ENCODE measurements at places on chromosomes 2 and 18. TPM values are rescaled to one million over a fixed set of nuclear protein-coding genes. Genes with fewer than 3 reads are reported as not detected.

POU3F3 gene
- total RNA-seq = not detected

SCYGR4 gene
- total RNA-seq = not detected

COQ10B gene
- 28.1 TPM for total RNA-seq

DSG4 gene
- total RNA-seq = not detected

FAM237A gene
- total RNA-seq = not detected

GREB1 gene
- total RNA-seq = 0.23 TPM

CD8A gene
- total RNA-seq = not detected

PROC gene
- total RNA-seq = not detected

HOXD10 gene
- total RNA-seq = not detected

UCN gene
- 0.35 TPM for total RNA-seq

CKAP2L gene
- total RNA-seq = 0.23 TPM

NAT8 gene
- not detected for total RNA-seq

ANKRD62 gene
- not detected for total RNA-seq

TCF4 gene
- total RNA-seq = 32.9 TPM

ST8SIA5 gene
- 0.09 TPM for total RNA-seq

HMSD gene
- not detected for total RNA-seq

LRRTM4 gene
- total RNA-seq = not detected

RNMT gene
- total RNA-seq = 13.5 TPM

G6PC2 gene
- not detected for total RNA-seq

METAP1D gene
- 2.3 TPM for total RNA-seq

GPR45 gene
- total RNA-seq = not detected

LCT gene
- not detected for total RNA-seq

CHST9 gene
- not detected for total RNA-seq

OXER1 gene
- total RNA-seq = not detected

CDK5R2 gene
- not detected for total RNA-seq

VWC2L gene
- total RNA-seq = not detected

FAP gene
- 62.3 TPM for total RNA-seq

ICA1L gene
- 6.7 TPM for total RNA-seq

NOSTRIN gene
- total RNA-seq = 0.43 TPM

HOXD12 gene
- not detected for total RNA-seq

FASTKD1 gene
- total RNA-seq = 7.0 TPM

CACNB4 gene
- total RNA-seq = 0.93 TPM

ANO7 gene
- 0.70 TPM for total RNA-seq

KIAA2012 gene
- not detected for total RNA-seq

ADCY3 gene
- total RNA-seq = 51.9 TPM

LBH gene
- total RNA-seq = 38.1 TPM

GTF2A1L gene
- total RNA-seq = 1.2 TPM

TEX44 gene
- not detected for total RNA-seq

HOXD11 gene
- not detected for total RNA-seq

SIX2 gene
- total RNA-seq = 19.5 TPM

SLC30A3 gene
- total RNA-seq = not detected

UGT1A5 gene
- not detected for total RNA-seq

RAPH1 gene
- total RNA-seq = 42.2 TPM

HOXD9 gene
- 0.09 TPM for total RNA-seq

AOX1 gene
- 50.3 TPM for total RNA-seq

PGAP1 gene
- total RNA-seq = 5.3 TPM

Measured in pericardium fibroblast (primary cell).